ENCODE measurements at places on chromosomes 16 and 17.

GRCh38 chr17:44830359-44831288 is 537 bp upstream of the GJC1 start:
- peak; percentile 12 for DNase-seq
- H3K36me3 ChIP-seq = no peaks in the 10 kb centered on the region
- peaks cover 7% of the 10 kb centered on the region for H3K4me1 ChIP-seq
- peaks cover 28% of the 10 kb centered on the region for H3K27me3 ChIP-seq
- no peak overlapping the region for H3K4me3 ChIP-seq

DNA sequence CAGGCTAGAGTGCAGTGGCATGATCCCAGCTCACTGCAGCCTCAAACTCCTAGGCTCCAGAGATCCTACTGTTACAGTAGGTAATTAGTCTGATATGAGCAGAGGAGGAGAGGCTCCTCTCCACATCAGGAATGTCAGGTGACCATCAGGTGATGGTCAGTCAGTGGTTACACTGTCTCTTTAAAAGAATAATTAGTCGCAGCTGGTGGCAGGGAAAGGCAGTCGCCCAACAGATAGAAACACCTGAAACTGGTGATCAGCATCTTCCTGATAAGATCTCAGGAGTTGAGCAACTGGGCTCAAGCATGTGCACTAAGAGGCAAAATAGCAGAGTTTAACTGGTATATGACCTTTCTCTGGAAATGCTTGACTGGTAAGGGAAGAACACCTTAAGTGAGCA is 21.5 kb upstream of the ABCA5 start:
- no peaks in the 10 kb centered on the region for H3K36me3 ChIP-seq
- no peak for DNase-seq
- H3K4me1 ChIP-seq = no peaks in the 10 kb centered on the region
- H3K27me3 ChIP-seq = no peaks in the 10 kb centered on the region
- H3K4me3 ChIP-seq = no peak overlapping the region
- H3K27ac ChIP-seq = no peak overlapping the region

GRCh38 chr17:51819341-51820219 is 338.9 kb downstream of the CA10 start:
- no peak for DNase-seq
- H3K27me3 ChIP-seq = no peaks in the 10 kb centered on the region
- no peak overlapping the region for H3K27ac ChIP-seq
- H3K36me3 ChIP-seq = no peaks in the 10 kb centered on the region

DNA sequence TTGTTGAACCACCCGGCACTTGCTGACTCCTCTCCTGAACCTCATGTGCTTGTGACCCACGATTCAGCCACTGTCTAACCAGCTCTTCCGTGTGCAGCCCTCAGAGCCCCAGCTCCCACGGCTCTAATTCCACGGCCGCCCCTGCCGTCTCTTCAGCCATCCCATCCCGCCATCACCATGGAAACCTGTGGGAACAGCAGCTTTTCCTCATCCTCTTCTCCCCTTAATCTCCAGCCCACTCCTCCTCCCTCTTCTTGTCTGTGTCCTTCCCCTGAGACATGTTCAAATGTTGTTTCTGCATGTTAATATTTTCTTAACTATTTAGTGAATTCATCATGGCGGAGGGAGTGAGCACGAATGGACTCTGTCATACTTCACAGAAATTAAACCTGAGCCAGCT is 285.2 kb downstream of the CDH13 start:
- H3K27ac ChIP-seq = no peak overlapping the region
- H3K4me1 ChIP-seq = no peaks in the 10 kb centered on the region
- DNase-seq = no peak
- no peaks in the 10 kb centered on the region for H3K36me3 ChIP-seq
- no peaks in the 10 kb centered on the region for H3K27me3 ChIP-seq

DNA sequence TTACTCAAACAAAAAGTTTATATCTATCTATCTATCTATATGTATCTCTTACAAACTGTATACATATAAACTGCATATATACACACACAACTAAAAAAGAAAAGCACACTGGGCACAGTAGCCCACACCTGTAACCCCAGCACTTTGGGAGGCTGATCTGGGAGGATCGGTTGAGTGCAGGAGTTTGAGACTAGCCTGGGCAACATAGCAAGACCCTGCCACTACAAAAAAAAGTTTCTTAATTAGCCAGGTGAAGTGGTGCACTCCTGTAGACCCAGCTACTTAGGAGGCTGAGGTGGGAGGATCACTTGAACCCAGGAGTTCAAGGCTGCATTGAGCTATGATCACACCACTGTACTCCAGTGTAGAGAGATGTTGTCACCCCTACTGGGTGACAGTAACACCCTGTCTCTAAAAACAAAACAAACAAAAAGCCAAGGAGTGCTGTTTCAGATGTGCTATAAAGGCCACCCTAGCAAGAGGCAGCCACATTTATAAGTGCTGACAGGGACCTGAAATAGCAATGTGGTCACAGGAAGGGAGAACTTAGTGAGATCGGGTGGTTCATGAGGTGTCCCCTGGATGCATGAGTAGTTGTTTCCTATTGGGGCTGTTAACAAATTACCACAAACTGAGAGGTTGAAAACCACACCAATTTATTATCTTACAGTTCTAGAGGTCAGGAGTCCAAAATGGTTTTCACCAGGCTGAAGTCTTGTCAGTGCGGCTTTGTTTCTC is 4.8 kb downstream of the CD2BP2 start:
- H3K4me1 ChIP-seq = peaks cover 10% of the 10 kb centered on the region
- peaks cover 22% of the 10 kb centered on the region for H3K36me3 ChIP-seq
- H3K27ac ChIP-seq = no peak overlapping the region
- no peak overlapping the region for H3K4me3 ChIP-seq
- no peak for DNase-seq

GRCh38 chr17:64004218-64004770 is 6.1 kb downstream of the PRR29 start:
- H3K4me1 ChIP-seq = peaks cover 24% of the 10 kb centered on the region
- no peak overlapping the region for H3K4me3 ChIP-seq
- H3K36me3 ChIP-seq = peaks cover 7% of the 10 kb centered on the region
- no peaks in the 10 kb centered on the region for H3K27me3 ChIP-seq

DNA sequence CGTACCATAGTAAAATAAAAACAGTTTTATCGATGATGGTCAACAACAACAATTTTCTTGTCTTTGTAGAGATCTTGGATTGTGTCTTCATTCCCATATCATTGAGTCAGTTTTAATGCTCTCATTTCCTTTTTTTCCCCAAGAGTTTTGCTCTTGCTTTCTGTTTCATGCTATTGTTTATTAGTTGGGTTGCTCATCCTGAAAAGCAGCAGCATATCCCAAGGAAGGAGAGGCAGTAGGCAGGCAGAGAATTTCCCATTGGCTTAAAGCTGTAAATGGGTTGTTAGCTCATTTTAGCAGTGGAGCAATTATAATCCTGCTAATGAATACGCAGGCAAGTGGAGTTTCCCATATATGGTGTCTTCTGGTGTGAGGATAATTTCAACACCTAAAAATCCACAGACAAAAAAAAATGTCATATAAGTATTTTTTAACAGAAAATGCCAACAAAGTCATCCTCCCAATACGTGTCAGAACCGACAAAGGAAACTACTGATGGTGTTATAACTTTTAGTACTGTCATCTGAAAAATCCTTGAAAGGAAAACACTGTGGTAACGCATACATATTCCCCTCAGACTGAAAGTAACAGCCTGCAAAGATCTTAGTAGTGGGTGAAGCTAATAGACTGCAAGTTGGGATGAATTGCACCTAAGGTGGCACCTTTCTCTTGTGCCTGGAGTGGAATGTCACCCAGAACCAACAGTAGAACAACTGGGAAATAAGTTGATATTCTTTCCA is 218.3 kb downstream of the FTO start:
- H3K27ac ChIP-seq = no peak overlapping the region
- H3K36me3 ChIP-seq = no peaks in the 10 kb centered on the region
- no peak overlapping the region for H3K4me3 ChIP-seq

DNA sequence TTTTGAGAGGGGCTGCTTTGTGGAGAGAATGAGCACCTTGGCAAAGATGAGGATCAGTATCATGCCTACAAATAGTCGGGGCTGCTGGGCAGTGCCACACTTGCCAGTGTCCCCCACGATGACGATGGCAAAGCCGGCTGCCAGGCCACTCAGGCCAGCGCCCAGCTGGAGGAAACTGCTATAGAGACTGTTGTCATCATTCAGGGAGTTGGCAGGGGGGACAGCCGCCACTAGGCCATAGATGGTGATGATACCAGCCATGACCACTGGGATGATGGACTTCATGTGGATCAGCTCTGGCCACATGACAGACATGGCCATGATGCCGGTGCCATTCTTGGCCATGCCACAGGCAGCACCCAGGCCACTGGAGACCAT is 23.8 kb downstream of the MINK1 start:
- no peaks in the 10 kb centered on the region for H3K27me3 ChIP-seq
- no peak overlapping the region for H3K27ac ChIP-seq
- no peak for DNase-seq
- H3K4me1 ChIP-seq = peaks cover 8% of the 10 kb centered on the region
- no peaks in the 10 kb centered on the region for H3K36me3 ChIP-seq

DNA sequence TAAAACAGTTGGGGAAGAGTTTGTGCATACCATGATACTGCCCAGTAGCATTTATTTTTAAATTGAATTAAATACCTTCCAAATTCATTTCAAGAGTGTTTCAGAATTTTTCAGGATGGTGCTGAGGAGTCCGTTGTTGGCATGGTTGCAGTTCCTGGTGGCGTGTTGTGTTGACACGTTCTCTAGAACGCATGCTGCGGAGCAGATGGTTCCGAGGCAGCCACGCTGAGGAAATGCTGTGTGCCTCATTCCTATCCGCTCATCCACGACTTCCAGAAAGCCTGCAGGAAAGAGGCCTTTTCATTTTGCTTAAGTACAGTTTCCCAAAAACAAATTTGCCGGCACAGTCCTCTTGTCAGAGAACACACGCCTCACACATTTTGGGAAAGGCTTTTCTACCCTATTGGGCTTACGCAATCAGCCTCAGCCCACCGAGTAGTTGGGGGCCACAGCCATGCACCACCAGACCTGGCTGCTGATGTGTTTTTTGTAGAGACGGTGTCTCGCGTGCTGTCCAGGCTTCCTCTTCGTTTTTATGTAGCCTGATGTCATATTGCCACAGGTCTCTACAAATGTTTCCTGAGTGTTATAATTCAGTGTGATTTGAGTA is 32.1 kb upstream of the IL17C start:
- H3K27me3 ChIP-seq = no peaks in the 10 kb centered on the region
- H3K4me3 ChIP-seq = no peak overlapping the region
- H3K27ac ChIP-seq = no peak overlapping the region
- peaks cover 12% of the 10 kb centered on the region for H3K36me3 ChIP-seq

Measured in naive thymus-derived CD4-positive, alpha-beta T cell (primary cell).